ENCODE measurements at places on chromosomes 2 and 18. TPM values are rescaled to one million over a fixed set of nuclear protein-coding genes. Genes with fewer than 3 reads are reported as not detected.

Gene KIF3C
- polyA plus RNA-seq, result 1.2 TPM

Gene DTNA
- polyA plus RNA-seq, result 65.4 TPM

Gene DYTN
- polyA plus RNA-seq, result not detected

Gene TFPI
- 27.1 TPM for polyA plus RNA-seq

Gene DUSP28
- 7.3 TPM for polyA plus RNA-seq

Gene MYO1B
- polyA plus RNA-seq, result 13.8 TPM

Gene AMER3
- polyA plus RNA-seq, result not detected

Gene TMEM178A
- 6.2 TPM for polyA plus RNA-seq

Gene CTNNA2
- not detected for polyA plus RNA-seq

Gene CLIP4
- 8.3 TPM for polyA plus RNA-seq

Gene GNAL
- polyA plus RNA-seq, result 0.42 TPM

Gene C2orf66
- polyA plus RNA-seq, result 0.03 TPM

Gene SH3RF3
- 8.9 TPM for polyA plus RNA-seq

Gene KATNAL2
- 0.74 TPM for polyA plus RNA-seq

Gene TUBA3D
- 677 TPM for polyA plus RNA-seq

Gene FSHR
- not detected for polyA plus RNA-seq

Gene DHX57
- 6.0 TPM for polyA plus RNA-seq

Gene TUBA3E
- 286 TPM for polyA plus RNA-seq

Gene GREB1
- 6.0 TPM for polyA plus RNA-seq

Gene TUBB6
- polyA plus RNA-seq, result 602 TPM

Gene ATP5F1A
- polyA plus RNA-seq, result 818 TPM

Gene UGT1A3
- not detected for polyA plus RNA-seq

Gene PLB1
- polyA plus RNA-seq, result 1.0 TPM

Gene IMPA2
- 41.9 TPM for polyA plus RNA-seq

Gene FEV
- not detected for polyA plus RNA-seq

Gene SATB2
- polyA plus RNA-seq, result 0.29 TPM

Gene MAP3K20
- polyA plus RNA-seq, result 63.2 TPM

Gene ACVR1C
- polyA plus RNA-seq, result 0.22 TPM

Gene DYSF
- 20.6 TPM for polyA plus RNA-seq

Gene ASB18
- 4.2 TPM for polyA plus RNA-seq

Gene STPG4
- polyA plus RNA-seq, result 0.06 TPM

Gene MATN3
- 0.35 TPM for polyA plus RNA-seq

Gene SALL3
- 0.15 TPM for polyA plus RNA-seq

Gene TMEM37
- polyA plus RNA-seq, result 1.2 TPM

Gene CPO
- polyA plus RNA-seq, result 0.59 TPM

Gene MAPK4
- 81.0 TPM for polyA plus RNA-seq
